ENCODE measurements at places on chromosomes 6 and 20.

GRCh38 chr20:1633535-1633934, 13.7 kb upstream of the SIRPB1 start:
- no peaks in the 10 kb centered on the region for H3K4me1 ChIP-seq
- no peaks in the 10 kb centered on the region for H3K36me3 ChIP-seq
- peaks cover 30% of the 10 kb centered on the region for H3K27me3 ChIP-seq
- no peak overlapping the region for H3K27ac ChIP-seq
- DNase-seq = no peak
- no peak overlapping the region for H3K4me3 ChIP-seq

GRCh38 chr6:84411060-84411629, 183.7 kb upstream of the CEP162 start:
- H3K27ac ChIP-seq = no peak overlapping the region
- no peaks in the 10 kb centered on the region for H3K27me3 ChIP-seq
- H3K4me3 ChIP-seq = no peak overlapping the region

DNA sequence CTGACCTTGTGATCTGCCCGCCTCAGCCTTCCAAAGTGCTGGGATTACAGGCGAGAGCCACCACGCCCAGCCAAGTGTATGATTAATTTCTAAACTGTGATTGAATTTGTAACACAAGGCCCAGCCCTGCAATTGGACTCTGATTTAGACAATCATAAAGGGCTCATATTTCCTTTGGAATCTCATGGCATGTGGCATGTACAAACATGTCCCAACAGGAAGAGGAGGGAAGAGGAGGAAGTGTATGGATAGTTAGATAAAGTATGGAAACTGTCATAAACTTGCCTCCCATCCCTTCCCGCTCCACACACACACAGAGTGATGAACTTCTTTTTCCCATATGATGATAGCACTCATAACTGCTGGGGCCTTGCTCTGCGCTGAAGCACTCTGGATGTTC, 27.2 kb upstream of the QKI start:
- H3K4me3 ChIP-seq = no peak overlapping the region
- no peak overlapping the region for H3K27ac ChIP-seq
- no peak for DNase-seq
- no peaks in the 10 kb centered on the region for H3K4me1 ChIP-seq

DNA sequence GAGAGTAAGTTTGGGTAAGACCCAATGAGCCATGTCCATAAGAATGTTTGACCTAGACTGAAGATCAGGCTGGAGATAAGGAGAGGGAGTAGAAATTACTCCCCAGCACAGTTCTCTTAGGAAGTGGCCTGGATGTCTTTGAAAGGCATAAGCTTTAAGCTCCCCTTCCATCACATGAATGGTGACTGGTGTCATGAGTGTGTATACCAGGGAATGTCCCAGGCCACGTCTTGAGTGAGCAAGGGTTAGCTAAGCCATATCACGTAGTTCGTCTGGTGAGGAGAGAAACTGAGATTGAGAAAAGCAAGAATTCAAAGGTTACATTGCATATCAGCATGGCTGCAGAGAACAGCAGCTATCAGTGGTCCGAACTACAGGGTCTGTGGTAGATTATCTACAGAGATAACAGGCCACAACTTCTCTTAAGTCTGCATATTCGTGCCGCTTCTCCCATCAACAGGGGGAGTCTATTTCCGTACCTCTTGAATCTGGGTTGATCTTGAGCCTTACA, 60.1 kb upstream of the BMP2 start:
- no peak overlapping the region for H3K4me3 ChIP-seq
- H3K4me1 ChIP-seq = no peaks in the 10 kb centered on the region
- no peaks in the 10 kb centered on the region for H3K36me3 ChIP-seq
- H3K27me3 ChIP-seq = no peaks in the 10 kb centered on the region

DNA sequence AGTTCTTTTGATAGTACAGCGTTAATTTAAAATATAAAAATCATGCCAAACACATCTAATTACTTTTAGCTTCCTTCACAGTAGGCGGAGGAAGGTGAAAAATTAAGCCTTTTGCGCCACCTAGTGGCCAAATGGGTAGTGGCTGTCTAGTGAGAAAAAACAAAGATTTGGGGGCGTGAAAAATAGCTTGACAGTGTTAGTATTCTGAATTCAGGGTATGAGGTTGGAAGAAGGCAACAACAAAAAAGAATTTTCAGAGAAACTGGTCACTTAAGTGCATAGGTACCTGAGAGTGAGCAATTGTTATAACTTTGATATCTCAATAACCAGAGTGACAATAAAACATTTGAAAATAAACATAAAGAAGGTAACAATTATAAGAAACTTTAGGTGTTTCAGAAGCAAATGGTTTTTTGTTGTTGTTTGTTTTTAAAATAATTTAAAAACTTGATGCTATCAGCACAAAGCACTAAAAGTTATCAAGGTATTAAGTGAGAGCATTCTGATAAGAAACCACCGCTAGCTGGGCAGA, 14.3 kb downstream of the PSMB9 start:
- peak; percentile 81 for DNase-seq
- H3K4me3 ChIP-seq = no peak overlapping the region
- H3K27me3 ChIP-seq = no peaks in the 10 kb centered on the region
- H3K4me1 ChIP-seq = peaks cover 27% of the 10 kb centered on the region

DNA sequence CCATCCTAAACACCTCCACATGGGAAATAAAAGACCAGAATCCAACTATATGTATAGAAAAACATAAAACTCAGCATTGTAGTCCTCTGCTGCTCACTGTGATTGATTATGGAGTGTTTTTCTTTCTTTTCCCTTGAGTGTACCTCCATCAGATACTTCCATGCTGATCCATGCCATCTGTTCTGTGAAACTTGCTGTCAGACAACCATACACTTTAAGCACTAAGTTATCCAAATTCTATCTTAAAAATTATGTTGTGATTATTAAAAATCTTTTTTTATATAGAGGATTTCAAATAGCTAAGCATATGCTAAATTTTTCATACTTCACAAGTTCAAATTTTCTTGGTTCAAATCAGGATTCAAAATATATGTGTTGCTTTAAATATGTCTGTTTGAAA, 91.9 kb upstream of the TINAG start:
- DNase-seq = no peak
- no peak overlapping the region for H3K4me3 ChIP-seq
- H3K4me1 ChIP-seq = no peaks in the 10 kb centered on the region
- no peaks in the 10 kb centered on the region for H3K27me3 ChIP-seq

GRCh38 chr6:5838656-5839396, 167.9 kb downstream of the NRN1 start:
- no peak for DNase-seq
- peaks cover 39% of the 10 kb centered on the region for H3K27me3 ChIP-seq
- peaks cover 6% of the 10 kb centered on the region for H3K4me1 ChIP-seq
- peak overlapping the region; percentile 7 for H3K27ac ChIP-seq
- no peaks in the 10 kb centered on the region for H3K36me3 ChIP-seq

- H3K4me1 ChIP-seq = peaks cover 36% of the 10 kb centered on the region
- peak overlapping the region; percentile 85 for H3K27ac ChIP-seq
- DNase-seq = no peak
- no peak overlapping the region for H3K4me3 ChIP-seq
- peaks cover 29% of the 10 kb centered on the region for H3K36me3 ChIP-seq
Measured at GRCh38 chr6:6655805-6656251, 67.3 kb downstream of the LY86 start.

- DNase-seq = peak; percentile 62
- H3K27ac ChIP-seq = peak overlapping the region; percentile 75
- no peaks in the 10 kb centered on the region for H3K36me3 ChIP-seq
- peaks cover 45% of the 10 kb centered on the region for H3K4me1 ChIP-seq
- H3K4me3 ChIP-seq = peak overlapping the region; percentile 31
- H3K27me3 ChIP-seq = no peaks in the 10 kb centered on the region
Measured at GRCh38 chr6:116019428-116019827, 41.3 kb downstream of the FRK start.

DNA sequence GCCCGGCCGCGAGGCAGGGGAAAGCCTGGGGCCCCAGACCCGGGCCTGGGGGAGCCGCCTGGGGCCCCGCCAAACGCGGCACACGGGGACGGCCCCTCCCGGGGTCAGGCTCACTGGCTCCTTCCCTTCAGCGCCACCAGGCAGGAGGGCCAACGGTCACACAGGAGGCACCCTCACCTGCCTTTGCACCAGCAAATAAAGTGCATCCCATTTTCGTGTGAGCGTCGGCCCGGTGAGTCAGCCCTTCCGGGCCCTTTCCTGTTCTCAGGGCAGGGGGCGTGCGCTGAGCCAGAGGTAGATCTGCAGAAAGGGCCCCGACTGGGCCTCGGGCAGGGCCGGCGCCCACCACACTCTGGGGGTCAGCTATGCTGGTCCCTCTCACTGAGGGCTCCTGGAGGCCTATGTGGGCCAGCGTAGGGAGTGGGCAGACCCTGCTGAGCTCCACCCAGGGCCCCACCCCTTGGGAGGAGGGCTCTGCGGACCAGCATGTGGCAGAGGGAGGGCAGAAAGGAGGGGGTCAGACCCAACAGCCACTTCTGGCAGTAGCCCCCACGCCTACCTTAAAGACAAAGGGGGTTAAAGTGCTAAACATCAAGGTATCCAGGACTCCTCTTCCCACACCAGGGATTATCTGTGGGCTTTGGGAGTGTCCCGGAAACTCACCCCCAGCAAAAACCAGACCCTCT, 931 bp upstream of the UCKL1 start:
- no peaks in the 10 kb centered on the region for H3K36me3 ChIP-seq
- H3K27me3 ChIP-seq = no peaks in the 10 kb centered on the region
- H3K27ac ChIP-seq = peak overlapping the region; percentile 65
- H3K4me1 ChIP-seq = peaks cover 26% of the 10 kb centered on the region
- peak overlapping the region; percentile 92 for H3K4me3 ChIP-seq
- peak; percentile 29 for DNase-seq

- no peaks in the 10 kb centered on the region for H3K27me3 ChIP-seq
- H3K36me3 ChIP-seq = no peaks in the 10 kb centered on the region
- H3K27ac ChIP-seq = no peak overlapping the region
- no peak overlapping the region for H3K4me3 ChIP-seq
Measured at GRCh38 chr20:50107086-50107660, 5.8 kb downstream of the UBE2V1 start.

GRCh38 chr20:25188218-25188617, 7.3 kb upstream of the ENTPD6 start:
- DNase-seq = no peak
- no peaks in the 10 kb centered on the region for H3K4me1 ChIP-seq
- H3K4me3 ChIP-seq = no peak overlapping the region
- no peaks in the 10 kb centered on the region for H3K36me3 ChIP-seq

DNA sequence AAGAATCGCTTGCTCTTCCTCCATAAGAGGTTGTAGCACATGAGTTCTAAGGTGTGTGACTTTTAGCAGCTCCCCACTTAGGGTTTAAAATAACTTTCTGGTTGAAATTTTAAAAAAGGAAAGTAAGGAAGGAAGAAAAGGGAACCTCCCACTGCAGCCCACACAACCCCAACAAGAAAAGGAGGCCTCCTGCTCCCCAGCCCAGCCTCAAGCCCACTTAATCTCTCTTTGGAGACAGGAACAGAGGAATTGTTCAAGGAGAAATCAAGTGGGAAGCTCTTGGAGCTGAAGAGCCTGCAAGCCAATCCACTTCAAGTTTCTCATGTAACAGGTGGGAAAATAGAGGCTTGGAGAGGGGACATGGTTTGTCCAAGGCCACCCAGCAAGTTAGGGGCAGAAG, 39.1 kb upstream of the PREX1 start:
- no peaks in the 10 kb centered on the region for H3K36me3 ChIP-seq
- H3K4me3 ChIP-seq = no peak overlapping the region
- H3K27ac ChIP-seq = no peak overlapping the region
- H3K4me1 ChIP-seq = peaks cover 23% of the 10 kb centered on the region

DNA sequence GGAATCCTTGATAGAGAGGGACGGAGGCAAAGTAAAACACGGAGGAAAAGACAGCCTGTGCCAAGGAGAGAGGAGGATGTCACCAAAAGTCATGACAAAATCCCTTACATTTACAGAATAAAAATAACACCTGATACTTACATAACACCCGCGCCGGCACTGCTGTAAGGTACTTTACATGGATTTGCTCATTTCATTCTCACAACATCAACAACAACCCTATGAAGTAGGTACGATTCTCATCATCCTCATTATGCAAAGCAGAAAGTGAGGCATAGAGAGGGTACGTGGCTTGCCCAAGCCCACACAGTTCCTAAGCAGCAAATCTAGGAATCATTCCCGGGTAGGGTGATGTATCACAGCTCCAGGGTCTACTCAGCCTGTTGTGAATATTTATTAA, 67.6 kb upstream of the NFATC2 start:
- H3K36me3 ChIP-seq = no peaks in the 10 kb centered on the region
- H3K4me1 ChIP-seq = no peaks in the 10 kb centered on the region
- no peak for DNase-seq

DNA sequence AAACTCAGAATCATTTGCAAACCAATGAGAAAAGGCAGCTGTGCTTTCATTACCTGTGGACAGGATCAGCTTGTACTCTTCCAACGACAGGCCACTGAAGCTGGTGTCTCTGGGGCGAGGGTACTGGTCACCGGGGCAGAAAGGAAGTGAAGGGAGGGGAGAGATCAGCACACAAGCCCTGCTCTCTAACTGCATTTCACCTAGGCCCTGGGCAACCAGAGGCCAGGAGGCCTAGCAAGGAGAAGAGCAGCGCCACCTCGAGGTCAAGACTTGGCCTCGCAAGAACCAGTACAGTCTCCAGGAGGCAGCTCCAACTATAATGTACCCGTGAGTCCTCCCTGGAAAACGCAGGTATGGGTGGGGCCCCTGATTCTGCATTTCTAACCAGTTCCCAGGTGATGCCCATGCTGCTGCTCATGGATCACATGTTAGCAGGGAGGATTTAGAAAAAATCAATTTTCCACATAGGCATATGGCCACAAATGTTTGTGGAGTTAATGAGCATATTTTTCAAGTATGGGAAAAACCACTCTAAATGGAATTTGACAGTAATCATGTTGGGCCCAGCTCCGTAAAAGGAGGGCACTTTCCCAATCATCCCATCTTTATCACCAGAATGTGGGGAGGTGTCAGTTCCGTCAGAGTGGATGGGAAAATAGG, 11.0 kb downstream of the UQCC2 start:
- H3K36me3 ChIP-seq = no peaks in the 10 kb centered on the region
- H3K4me1 ChIP-seq = peaks cover 70% of the 10 kb centered on the region
- no peaks in the 10 kb centered on the region for H3K27me3 ChIP-seq
- H3K27ac ChIP-seq = peak overlapping the region; percentile 87

DNA sequence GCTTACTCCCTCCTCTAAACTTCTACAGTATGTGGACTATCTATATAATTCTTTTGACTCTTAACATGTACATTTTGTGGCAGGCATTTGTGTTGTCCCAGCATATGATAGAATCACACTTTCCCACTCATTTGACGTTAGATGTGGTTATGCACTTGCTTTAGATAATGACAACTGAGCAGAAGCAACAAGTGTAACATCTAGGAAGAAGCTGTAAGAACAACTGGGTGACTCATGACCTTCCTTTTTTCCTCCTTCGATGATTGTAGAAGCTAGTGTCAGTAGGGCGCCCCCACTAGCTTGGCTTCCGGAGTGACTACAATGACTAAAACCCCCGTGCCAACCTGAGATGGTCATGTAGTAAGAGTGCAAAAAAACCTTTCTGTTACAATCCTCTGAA, 74.6 kb upstream of the CEP85L start:
- peak overlapping the region; percentile 8 for H3K27ac ChIP-seq
- DNase-seq = no peak
- no peaks in the 10 kb centered on the region for H3K36me3 ChIP-seq
- no peak overlapping the region for H3K4me3 ChIP-seq
- H3K27me3 ChIP-seq = no peaks in the 10 kb centered on the region

GRCh38 chr6:13447949-13448724, 39.3 kb downstream of the GFOD1 start:
- no peaks in the 10 kb centered on the region for H3K27me3 ChIP-seq
- peaks cover 11% of the 10 kb centered on the region for H3K36me3 ChIP-seq
- H3K4me3 ChIP-seq = peak overlapping the region; percentile 2
